ENCODE measurements at places on chromosomes 5 and 9.

GRCh38 chr9:131835151-131835910 is 95.5 kb upstream of the RAPGEF1 start:
- DNase-seq, result no peak

DNA sequence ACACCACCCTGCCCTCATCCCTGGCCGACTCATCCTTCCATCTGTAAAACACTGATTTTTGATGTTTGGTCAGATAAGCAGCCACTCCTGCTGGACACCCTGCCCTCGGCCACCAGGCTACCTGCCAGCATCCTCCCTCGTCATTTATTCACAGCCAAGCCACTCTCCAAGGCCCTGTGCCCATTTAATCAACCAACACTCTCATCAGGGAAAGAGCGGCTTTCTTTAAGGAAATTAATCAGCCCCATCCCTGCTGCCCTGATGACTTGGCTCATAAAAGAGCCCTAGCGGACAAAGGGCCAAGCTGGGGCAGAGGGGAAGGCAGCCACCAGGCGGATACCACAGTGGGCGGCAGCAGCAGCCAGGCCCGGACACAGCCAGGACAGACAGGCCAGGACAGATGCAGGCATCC is 52.4 kb downstream of the GOLM1 start:
- no peak for DNase-seq

DNA sequence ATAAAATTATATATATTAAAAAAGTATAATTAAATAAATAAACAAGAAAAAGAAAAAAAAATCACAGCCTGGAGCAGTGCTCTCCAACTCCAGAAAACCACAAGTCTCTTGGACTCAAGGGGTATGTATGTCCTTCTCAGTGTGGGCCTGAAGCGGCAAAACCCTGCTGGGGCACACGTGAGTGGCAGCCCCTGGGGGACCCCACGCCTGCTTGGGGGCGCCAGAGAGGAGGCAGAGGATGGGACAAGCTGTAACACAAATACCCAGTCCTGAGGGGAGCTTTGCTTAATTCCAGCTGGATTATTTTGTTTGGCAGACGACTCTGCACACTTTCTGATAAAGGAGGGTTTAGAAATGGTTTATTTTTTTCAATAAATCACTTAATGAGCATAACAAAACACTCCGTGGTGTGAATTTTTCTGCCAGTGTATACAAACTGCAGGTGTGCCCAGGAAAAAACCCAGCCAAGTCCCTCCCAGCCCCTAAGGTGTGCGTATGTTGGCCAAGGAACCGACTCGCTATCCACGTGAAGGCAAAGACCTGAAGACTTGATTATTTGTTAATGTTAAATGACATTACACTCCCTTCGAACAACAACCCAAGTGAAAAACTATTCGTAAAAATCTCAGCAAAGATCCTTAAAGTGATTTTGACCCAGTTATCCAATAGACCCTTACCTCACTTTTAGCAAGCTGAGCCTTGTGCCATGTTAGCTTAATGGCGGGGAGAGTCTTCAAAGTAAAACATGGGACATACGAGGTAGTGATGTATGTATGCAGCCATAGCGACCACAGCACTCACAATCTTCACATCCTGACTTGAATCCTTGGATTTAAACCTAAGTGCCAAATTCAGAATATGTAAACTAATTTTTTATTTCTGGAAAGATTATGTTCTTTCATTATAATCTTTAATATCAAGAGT is 32.9 kb downstream of the ANKH start:
- no peak for DNase-seq

GRCh38 chr9:114311571-114312512 is 11.1 kb upstream of the ORM1 start:
- no peak for DNase-seq

DNA sequence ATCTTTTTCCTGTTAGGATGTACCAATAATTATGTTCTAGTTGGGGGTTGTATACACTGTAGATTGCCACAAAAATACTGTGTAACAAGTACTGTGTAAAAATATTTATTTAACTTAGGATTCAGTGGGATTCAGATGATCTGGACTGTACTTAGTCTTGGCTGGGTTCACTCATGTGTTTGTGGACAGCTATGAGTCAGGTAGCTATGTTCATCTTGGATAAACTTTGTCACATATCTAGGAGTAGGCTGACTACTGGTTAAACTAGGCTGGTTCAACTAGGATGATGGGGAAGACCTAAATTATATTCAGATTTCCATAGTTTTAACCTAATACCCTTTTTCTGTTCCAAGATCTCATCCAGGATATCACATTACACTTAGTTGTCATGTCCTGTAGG is 32.1 kb upstream of the TNFSF15 start:
- DNase-seq, result no peak

- DNase-seq, result no peak
Measured at GRCh38 chr9:122961139-122961538, 20.3 kb downstream of the RABGAP1 start.

DNA sequence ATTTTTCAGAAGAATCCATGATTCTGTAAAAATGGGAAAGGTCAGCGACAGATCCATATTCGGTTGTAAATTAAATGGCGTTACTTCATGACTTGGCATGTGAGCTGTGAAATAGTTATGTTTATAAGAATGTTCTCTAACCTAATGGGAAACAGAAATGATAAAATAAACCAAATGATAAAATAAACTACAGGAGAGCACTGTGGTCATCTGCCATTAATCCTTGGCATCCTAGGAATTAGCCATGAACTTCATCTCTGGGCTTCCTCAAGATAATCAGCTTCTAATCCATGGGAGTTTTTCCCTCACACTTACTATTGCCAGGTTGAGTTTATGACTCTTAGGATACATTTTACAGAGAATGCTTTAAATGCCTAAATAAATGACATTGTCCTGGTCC is 94.6 kb upstream of the SLC30A5 start:
- DNase-seq, result no peak

DNA sequence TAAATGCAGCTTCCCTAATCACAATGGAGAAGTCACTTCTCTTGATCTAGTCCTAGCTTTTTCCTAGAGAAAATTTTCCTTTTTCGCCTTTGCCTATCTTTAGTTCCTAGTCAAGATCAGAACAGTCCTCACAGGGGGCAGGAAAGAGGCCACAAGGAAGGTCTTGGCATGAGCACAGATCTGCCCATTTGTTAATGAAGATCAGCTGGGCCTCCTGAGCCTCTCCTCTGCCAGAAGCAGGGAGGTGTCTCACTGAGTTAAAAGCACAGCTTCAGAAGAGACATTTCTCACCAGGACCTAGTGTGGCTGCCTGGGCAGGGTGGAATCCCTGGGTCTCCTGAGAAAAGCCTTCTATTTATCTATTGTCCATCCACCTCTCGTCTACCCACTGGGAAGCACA is 357.8 kb downstream of the TMEM38B start:
- no peak for DNase-seq

DNA sequence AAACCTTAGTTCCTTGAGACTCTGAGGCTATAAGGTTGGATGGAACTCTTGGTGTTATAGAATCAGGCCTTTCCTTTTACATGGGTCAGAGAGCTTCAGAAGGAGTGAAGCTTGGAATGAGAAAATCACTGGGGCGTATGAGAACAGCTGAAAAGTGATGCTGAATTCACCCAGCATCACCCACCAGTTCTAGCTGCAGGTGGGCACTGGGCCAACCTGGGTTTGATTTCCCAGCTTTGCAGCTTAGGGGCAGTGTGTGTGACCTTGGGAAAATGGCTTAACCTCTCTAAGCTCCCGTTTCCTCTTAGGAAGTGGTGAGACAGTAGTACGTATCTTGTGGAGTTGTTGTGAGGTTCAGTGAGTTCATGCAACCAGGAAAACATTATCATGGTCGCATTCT is 10.7 kb downstream of the PCDH12 start:
- no peak for DNase-seq

DNA sequence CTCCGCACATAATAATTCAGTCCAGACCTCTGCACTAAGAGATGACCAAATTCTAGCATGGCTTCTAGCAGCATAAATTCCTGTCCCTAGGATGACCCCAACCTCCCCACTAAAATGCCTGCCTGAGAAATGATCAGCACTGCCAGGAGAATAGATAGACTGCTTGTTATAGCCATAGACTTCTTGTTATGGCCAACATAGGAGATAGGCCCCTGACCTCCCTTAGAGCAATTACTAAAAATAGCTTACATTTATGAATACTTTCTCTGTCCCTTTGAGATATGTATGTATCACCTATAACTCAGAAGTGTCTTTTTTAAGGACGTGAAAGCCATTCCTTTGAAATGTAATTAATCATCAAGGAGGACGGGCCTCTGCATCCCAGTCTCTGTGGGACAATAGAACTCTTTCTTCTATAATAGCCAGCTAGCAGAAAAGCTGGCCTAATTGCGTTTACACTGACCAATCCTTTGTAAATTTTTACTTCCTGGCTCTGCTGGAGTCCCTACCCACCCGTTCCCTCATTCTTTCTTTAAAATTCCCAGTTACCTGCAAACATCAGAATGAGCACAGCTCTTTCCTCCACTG is 1002.7 kb downstream of the CDH18 start:
- DNase-seq, result no peak

DNA sequence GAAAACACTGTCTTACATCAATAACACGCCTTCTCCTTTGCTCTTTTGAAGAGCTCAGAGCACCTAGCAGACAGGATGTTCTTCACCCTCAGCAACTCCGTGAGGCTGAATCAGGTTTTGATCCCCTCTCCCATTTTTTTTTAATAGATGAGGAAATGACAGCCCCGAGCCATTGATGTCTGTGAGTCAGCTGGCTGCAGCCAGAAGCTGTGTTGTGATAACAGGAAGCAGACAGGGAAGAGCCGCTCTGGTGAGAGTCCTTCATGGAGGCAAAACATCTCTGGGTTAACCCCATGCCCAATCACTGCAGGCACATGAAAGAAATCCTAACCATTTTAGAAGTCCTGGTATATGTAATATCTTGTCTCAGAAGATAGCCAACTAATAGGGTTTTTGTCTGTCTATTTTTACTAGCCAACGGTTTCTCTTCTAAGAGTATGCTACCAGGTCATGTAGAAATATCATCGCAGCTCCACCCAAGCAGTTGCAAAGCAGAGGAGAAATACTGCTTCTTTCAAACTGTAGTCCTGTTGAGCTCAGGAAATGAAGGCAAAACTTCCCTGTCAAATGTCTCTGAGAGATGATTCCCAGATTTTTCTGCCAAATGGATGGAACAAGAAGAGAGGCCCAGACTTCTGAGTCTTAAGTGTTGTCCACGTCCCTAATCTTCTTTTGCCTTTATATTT is 568.9 kb downstream of the CCDC171 start:
- no peak for DNase-seq

DNA sequence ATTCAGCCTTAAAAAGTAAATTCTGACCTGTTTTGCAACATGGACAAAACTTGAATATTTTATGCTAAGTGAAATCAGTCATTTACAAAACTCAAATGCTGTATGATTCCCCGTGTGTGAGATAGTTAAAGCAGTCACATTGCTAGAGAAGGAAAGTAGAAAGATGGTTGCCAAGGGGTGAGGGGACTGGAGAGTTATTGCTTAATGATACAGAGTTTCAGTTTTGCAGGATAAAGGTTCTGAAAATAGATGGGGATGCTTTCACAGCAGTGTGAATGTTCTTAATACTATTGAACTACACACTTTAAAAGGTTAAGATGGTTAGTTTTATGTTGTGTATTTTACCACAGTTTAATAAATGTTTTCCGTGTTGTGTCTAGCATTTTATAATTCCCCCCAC is 51.2 kb downstream of the SGCD start:
- DNase-seq, result no peak

GRCh38 chr9:125466411-125466810 is 204.8 kb downstream of the GAPVD1 start:
- DNase-seq, result no peak

- no peak for DNase-seq
Measured at GRCh38 chr9:79658926-79659325, 87.2 kb downstream of the TLE4 start.

GRCh38 chr9:128409978-128410377 is 10.7 kb upstream of the CERCAM start:
- no peak for DNase-seq

- no peak for DNase-seq
Measured at GRCh38 chr5:173771121-173771724, 116.9 kb upstream of the CPEB4 start.

DNA sequence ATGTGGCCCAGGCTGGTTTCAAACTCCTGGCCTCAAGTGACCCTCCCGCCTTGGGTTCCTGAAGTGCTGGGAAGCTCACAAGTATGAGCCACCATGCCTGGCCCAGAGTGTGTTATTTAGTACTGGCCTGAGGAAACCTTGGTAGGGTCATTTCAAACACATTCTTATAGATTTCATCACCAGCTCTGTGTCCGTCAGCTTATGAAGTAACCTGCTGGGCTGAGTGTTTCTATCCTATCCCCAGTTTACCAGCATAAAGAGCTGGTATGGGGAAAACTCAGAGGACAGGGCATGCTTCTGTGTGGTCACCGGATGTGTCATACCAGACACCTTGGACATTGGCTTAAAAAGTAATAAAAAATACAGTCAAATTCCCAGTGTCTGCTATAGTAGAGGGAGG is 45.3 kb downstream of the PTPN3 start:
- no peak for DNase-seq

GRCh38 chr9:89598926-89599325 is 5.9 kb upstream of the GADD45G start:
- DNase-seq, result no peak

DNA sequence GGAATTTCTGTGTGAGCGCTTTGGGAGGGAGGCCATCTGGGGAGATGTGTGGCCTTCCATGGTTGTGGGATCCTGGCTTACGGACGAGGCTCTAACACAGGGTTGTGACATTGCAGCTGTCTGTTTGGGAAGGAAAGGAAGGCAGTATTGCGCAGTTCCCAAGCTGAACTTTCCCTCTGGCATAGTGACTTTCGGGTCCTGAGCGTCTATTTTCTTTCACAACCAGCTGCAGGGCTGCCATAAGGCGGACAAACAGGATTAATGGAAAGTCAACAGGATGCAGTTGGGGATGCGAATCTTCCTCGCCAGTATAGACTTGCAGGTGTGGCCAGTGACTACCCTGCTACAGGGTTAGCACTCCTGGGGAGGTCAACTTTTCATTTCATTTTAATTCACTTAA is 25.9 kb downstream of the CCT5 start:
- DNase-seq, result no peak

GRCh38 chr5:68381909-68382308 is 166.4 kb downstream of the PIK3R1 start:
- no peak for DNase-seq

GRCh38 chr5:68673106-68673822 is 420.6 kb upstream of the SLC30A5 start:
- no peak for DNase-seq

DNA sequence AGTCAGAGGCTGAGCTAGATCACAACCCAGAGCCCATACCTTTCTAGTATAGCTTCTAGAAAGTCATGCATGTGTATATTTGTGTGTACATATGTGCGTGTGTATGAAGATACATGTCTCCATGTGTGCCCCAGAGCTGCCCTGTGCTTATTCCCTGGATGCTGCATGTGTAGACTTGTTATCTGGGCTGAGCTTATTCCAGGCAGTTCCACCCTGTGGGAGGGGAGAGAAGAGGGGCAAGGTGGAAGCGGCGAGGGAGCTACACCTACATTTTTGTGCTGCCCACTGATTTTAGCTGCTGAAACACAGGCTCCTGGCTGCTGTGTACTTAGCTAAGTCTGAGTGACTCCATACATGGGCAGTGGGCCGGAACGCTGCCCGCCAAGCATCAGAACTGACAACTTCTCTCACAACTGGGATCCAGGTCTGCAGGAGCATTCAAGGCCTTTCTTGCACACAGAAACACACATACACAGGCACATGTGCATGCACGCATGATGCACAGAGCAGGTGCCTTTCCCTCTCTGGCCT is 38.0 kb upstream of the XPA start:
- DNase-seq, result no peak

Data from stimulated activated CD8-positive, alpha-beta memory T cell treated with anti-CD3 and anti-CD28 coated beads, Interleukin-7, amount 100 ng/mL, for 1 hour (primary cell).